CD4-positive, alpha-beta T cell treated with Interleukin-4 for 1 hour (primary cell): ENCODE measurements at places on chromosomes 13 and 19.

GRCh38 chr13:24557081-24557480 is 44.5 kb upstream of the PARP4 start:
- DNase-seq, result no peak

DNA sequence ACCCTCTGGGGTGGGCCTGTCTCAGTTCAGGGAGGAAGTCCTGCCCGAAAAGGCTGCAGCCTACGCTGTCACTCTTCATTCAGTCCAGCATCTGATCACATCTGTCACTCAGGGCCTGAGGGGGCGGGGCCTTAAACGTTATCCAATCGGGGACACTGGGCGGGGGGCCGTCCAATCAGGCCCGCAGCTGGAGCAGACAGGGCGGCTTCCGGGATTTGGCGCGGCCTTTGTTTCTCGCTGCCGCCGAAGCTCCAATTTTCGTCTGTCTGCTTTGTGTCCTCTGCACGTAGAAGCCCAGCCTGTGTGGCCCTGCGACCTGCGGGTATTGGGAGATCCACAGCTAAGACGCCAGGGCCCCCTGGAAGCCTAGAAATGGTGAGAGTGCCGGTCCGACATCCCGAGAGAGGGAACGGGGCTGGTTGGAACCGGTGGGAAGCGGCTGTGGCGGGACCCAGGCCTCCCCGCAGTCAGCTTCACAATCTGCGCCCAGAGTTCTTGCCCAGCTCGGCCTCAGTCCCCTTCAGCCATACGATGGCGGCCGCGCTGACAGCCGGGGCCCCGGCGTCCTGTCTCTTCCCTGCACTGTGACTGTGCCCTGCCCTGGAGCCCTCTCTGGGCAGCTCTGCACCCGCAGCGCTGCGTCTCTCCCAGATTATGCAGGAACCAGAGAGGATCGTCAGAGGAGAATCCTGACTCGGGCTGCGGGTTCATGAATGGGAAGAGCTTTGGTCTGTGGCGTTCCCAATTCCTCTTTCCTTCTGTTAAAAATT is at the start of gene ZNF730:
TSS of gene ZNF730 (plus strand) at position 224 of the 770 bp plus-strand sequence. CDS start at position 373, 149 bp downstream.
- peak; percentile 73 for DNase-seq

- DNase-seq, result no peak
These were observed 109.5 kb downstream of the DCT start for GRCh38 chr13:94369972-94370436.

- DNase-seq, result no peak
These were observed 8.3 kb downstream of the UBAC2 start for GRCh38 chr13:99208845-99209527.

DNA sequence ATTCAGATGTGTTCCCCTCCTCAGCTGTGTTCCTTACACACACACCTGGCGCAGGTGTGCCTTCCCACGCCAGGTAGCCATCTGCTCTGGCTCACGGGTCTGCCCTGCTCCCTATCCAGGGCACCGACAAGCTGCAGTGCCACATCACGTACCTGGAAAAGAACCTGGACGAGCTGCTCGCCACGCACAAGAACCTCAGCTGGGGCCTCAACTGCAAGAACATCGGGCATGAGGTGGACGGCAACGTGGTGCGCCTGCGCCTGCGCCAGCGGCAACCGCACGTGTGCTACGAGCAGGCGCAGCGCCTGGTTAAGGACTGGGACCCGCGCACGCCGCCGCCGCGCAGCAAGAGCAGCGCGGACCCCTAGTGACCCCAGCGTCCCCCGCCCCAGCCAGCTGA is 26.5 kb upstream of the CASP14 start:
- DNase-seq, result no peak

DNA sequence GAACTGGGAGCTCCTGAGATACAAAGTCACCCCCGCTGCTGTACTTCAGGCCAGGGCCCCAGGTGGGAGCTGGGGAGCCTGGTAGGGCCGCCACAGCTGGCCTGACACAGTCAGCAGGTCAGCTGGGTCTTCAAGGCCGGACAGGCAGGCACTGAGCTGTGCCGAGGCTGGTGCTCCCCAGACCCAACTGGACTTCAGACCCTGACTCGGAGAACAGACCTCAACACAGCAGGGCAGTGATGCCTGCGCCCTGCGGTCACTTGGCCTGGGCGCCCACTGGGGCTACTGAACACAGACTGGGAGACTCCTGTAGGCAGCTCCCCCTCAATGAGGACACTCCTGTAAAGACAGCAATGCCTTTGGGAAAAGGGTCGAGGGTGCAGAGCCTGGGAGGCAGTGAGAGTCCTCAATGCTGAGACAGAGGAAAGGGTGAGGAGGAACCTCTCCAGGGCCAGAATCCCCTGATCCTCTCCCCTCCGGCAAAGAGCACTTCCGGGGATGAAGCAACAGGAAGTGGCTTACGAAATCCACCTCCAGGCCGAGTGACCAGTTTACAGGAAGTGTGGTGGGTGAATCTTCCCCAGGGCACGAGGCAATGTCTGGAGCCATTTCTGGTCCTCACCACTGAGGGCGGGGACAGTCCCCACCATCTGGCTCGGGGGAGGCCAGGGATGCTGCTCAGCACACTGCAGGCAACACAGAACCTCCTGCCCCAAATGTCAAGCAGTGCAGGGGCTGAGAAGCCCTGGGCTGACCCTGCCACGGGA is 40.8 kb upstream of the ISYNA1 start:
- peak; percentile 63 for DNase-seq

GRCh38 chr13:105278943-105279381 is 1256.5 kb downstream of the EFNB2 start:
- no peak for DNase-seq

DNA sequence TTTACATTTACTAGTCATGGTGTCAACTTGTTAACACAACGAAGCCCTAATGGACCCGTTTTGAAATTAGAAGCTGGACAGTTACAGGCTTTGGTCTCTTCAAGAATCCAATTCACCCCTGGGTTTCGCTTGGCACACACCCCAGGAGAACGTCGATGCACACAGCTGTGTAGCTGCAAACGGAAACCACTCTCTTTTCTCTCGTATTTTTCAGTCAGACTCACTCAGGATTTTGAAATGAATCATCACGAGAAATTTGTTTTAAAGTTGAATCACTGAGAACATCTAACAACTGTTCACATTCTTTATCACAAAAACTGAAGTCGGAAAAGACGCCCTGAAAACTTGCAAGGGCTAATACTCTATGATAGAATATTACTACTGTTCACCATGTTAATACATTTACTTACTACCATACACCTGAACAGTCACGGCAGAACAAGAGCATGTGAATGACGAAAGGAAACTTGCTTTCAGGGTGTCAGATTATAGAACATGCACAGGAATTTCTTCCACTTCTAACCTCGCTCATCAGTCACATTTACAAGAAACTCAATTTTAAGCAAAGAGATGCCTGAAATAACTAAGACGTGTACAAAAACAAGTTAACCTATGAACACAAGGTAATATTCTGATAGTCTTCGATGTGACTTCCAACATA is 4.7 kb downstream of the PNMA8A start:
- DNase-seq, result no peak
